ENCODE measurements at places on chromosomes 4 and X.

DNA sequence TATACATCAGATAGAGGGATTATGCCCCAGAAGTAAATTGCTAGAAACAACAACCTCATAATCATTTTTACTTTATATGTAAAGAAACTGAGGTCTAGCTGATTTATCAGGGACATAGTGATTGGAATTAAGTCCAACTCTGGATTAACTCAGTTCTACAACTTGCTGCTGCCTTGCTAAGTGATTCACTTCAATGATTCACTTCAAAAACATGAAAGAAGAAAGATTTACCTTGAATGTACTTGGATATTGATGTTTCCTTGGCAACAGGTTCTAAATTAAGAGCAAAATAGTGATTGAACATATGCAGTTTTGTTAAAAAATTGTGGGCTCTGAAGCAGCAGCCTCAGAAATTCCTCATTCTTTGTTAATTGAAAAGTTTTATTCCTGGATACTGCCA is 99.8 kb upstream of the H2AZ1 start:
- DNase-seq: no peak

GRCh38 chr4:81378386-81378785 is 93.3 kb downstream of the RASGEF1B start:
- no peak for DNase-seq

DNA sequence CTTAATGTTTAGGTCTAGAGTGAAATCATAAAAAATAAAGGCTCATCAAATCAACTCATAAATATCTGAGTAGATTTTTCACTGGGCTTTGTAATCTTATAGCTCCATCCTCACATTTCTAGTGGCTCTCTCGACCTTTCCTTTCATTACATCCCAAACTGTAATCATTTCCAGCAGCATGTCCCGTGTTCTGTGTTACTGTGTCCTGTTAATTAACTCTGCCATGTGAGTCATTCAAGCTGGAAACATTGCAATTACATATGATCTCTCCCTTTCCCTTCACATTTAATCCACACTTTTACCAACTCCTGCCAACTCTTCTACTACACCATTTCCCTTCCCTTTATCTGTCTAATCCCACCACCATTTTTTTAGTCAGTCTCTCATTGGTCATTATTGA is 75.5 kb downstream of the UGT8 start:
- no peak for DNase-seq

DNA sequence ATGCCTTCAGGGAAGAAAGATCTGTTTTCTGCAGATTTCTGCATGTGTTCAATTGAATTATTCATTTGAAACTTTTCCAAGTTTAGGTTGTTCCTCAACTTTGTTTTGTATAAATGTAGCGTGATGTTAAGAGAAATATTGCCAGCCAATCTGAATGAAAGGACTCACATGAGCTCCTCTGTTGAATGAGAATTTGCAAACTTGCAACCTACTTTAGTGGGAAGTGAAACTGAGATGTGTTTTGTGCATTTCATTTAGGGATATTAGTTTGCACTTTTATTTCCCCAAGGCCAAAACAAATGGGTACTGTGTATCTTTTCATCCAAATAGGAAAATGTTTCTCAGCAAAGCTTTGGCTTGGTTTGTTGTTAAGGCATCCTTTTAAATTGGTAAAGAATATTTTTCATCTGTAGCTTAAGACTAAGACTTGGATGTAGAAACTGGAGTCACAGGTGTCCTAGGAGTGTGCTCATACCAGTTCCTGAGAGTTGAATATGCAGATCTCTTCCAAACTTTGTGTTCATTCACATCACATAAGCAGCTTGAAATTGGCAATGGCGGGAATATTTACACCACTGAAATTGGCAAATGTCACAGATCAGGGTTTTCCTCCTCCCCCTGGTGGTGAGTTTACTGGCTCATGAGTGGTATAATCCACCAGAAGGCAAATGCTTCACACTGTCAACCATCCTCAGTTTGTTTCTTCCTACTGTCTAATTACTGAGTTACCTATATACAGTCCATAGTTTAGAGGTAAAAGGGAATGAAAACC is 193.6 kb upstream of the BANK1 start:
- peak; percentile 1 for DNase-seq

DNA sequence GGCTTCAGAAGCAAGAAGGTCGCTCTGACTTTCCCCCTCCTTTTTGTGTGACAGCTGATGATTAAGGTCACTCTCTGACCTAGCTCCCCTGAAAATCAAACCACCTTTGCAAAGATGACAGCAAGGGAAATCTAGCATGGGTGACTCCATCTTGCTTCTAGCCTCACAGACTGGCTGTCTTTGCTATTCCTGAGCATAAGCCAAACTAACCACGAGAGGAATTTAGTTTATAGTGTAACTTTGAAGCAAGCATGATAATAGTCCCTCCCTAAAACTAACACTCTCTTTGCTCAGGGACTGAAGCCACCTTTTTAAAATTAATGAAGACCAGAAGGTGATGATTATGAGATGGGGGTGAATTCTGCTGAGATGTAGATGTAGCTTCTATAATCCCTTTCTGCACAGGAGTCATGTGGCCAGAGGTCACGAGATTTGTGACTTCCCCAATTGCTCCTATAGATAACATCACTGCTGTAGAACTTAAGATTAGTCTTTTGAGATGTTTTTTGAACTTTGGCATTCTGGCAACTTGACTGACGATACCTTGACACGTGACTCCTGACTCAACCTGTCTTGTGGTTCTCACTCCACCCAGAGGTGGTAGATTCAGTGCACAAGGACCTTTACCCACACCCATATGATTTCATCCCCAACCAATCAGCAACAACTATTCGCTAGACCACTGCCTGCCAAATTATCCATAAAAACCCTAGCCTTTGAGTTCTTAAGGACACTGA is 14.9 kb upstream of the PDE5A start:
- peak; percentile 33 for DNase-seq

DNA sequence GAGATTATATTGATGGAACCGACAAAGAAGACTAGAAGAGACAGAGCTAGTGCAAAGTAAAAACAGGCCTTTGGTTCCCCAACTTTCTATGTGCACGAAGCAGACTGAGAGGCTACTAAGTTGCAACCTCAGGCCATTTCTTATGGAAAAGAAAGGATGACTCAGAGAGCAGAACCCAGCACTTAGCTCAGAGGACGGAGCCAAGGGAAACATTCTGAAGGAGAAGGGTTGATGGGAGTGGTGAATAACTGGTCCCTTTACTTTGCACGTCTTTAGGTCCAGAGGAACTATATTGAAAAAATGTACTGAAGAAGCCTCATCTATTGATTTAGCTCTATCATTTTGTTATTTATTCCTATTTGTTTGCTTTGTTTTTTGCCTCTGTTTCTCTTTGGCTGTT is 182.1 kb downstream of the CPE start:
- no peak for DNase-seq

DNA sequence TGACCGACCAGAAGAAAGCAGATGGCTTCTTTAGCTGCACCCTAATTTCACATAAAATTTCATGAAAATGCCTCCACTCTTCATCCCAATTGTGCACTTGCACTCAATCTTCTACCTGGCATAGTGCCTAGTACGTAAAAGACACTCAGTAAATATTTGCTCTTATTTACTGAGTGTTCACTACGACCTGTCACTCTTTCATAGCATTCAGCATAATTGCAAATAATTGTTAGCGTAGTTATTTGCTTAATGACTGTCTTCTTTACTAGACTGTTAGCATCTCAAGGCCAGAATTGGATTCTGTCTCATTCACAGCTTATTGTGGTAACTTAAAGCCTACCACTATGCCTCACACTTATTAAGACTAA is 130.2 kb downstream of the ENOX2 start:
- no peak for DNase-seq

GRCh38 chr4:101960431-101960830 is 169.9 kb downstream of the BANK1 start:
- no peak for DNase-seq

GRCh38 chr4:24963277-24963676 is 50.4 kb upstream of the CCDC149 start:
- DNase-seq: no peak

GRCh38 chr4:37970702-37971101 is 10.5 kb downstream of the PTTG2 start:
- peak; percentile 87 for DNase-seq

GRCh38 chr4:55256787-55257186 is 89.3 kb upstream of the SRD5A3 start:
- peak; percentile 60 for DNase-seq

DNA sequence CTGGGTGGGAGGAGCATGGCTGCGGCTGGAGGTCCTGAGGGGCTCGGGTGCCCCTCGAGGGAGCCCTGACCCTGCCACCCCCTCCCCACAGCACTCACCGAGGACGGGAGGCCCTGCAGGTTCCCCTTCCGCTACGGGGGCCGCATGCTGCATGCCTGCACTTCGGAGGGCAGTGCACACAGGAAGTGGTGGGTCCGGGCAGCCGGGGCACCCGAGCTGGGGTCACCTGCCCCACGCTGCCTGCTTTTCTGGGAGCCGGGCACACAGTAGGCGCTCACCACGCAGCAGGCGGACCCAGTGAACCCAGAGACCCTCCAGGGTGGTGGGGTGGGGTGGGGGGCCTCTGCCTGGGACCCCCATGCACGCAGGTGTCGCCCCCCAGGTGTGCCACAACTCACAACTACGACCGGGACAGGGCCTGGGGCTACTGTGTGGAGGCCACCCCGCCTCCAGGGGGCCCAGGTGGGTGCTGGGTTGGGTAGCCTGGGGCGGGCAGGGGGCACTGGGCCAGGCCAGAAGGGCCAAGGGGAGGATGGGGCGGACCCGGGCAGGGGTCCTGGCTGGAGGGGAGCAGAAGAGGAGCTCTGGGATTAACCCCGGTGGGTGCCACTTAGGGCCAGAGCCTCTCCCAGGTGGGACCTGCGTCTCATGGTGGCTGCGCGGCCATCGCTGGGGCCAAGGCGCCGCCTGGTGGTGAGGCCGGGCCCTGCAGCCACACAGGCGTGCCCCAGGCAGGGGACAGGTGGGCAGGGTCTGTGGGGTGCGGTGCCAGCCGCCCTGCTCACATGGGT is 1.4 kb downstream of the HGFAC start:
- DNase-seq: peak; percentile 36

- no peak for DNase-seq
Observed at GRCh38 chr4:121449416-121449815, 68.6 kb upstream of the QRFPR start.

GRCh38 chr4:159105761-159106243 is 2.9 kb downstream of the RAPGEF2 start:
- peak; percentile 80 for DNase-seq

GRCh38 chr4:3670521-3671519 is 95.4 kb upstream of the ADRA2C start:
- no peak for DNase-seq

DNA sequence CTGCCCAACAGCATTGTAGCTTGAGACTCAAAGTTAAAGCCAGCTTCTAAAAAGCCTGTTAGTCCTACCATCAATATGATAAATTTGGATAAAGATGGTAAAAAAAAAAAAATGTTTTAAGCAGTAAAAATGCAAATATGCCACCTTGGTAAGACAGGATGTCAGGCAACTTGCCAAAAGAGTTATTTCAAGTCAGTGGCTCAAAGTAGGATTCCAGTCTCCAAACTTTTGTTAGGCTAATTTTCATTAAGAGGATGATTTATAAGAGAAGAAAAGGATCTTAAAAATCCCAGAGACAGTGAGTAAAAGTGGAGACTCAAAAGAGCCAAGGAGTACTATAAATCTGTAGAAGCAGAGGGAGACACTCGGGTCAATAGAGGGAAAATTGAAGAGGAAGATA is 47.5 kb downstream of the GASK1B start:
- no peak for DNase-seq

- no peak for DNase-seq
Observed at GRCh38 chr4:159240046-159240445, 137.2 kb downstream of the RAPGEF2 start.

GRCh38 chr4:101711590-101712260 is 78.8 kb upstream of the BANK1 start:
- no peak for DNase-seq

GRCh38 chr4:42359711-42360110 is 37.6 kb upstream of the SHISA3 start:
- DNase-seq: no peak

DNA sequence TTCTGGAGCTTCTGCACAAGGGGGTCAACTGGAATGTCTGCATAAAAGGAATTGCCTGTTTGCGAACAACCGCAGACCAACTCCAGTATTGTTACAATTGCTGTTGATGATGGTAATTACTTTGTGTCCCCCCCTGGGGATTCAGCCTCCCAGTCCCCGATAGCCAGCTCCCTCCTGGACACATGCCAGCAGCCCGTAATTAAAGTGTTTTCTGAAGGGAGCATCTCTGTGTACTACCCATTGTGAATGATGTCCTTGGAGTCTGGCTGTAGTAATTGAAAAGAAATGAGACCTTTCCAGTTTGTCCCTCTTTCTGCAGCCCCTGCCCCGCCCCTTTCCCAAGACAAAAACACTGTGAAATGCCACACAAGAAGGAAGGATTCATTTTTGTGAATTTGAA is 377.1 kb upstream of the LCORL start:
- no peak for DNase-seq

DNA sequence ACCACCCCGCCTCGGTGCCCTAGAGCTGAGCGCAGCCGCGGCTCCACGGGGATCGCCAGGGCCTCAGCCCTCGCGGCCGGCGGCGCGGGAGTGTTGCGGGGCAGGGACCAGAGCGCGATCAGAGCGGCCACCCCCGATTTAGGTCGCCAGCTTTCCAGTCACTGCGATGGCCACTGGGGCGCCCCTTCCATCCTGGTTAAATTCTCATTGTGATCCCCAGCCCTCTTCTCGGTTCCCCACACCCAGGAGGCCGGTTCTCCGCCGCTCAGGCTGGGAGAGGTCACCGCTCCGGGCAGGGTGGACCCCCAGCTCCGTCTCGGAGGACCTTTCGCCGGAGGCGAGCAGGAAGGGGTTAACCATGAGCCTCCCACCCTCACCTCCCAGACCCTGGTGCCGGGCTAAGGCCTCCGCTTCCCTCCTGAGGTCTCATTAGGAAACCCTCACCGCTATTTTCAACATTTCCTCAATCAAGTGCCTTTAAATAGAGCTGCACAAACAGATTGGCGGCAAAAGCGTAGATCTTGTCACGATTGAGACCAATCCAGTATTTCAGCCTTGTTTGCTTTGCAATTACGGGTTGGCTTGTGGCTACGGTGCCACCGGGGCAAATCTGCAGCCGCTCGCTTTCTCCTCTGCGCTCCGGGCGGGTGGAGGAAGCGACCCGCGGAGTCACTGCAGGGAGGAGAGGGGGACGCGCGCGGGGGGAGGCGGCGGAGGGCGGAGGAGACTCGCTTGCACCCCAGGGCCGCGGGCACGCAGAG is 8.3 kb upstream of the HAND2 start:
- peak; percentile 76 for DNase-seq

GRCh38 chr4:54218736-54219135 is 10.4 kb upstream of the PDGFRA start:
- no peak for DNase-seq

DNA sequence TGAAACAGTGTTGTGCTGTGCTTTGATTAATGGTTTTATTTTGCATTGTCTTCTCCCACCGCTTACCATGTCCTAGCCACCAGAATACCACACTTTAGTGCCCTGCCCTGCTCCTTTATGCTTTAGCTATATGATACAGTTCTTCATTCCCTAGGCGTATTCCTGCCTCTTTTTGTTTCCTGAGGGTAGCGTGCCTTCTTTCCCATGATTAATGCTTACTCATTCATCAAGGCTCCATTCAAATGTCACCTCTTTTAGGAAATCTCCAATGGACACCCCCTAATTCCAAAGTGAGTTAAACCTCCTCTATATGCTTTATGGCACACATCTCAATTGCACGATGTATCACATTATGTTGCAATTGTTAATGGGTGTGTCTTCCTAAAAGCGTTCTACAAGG is 46.3 kb downstream of the SPANXD start:
- no peak for DNase-seq

All from common myeloid progenitor, CD34-positive (primary cell).